Memory B cell (primary cell): ENCODE measurements at places on chromosomes 16 and 17.
A peak's percentile ranks its signal among the peaks of the same experiment; 100 is the strongest.

- H3K27me3 ChIP-seq = no peaks in the 10 kb centered on the region
- DNase-seq = no peak
- H3K36me3 ChIP-seq = peaks cover 3% of the 10 kb centered on the region
- no peak overlapping the region for H3K27ac ChIP-seq
- no peak overlapping the region for H3K4me3 ChIP-seq
Measured at GRCh38 chr17:63268827-63269226, 177.3 kb downstream of the CYB561 start.

DNA sequence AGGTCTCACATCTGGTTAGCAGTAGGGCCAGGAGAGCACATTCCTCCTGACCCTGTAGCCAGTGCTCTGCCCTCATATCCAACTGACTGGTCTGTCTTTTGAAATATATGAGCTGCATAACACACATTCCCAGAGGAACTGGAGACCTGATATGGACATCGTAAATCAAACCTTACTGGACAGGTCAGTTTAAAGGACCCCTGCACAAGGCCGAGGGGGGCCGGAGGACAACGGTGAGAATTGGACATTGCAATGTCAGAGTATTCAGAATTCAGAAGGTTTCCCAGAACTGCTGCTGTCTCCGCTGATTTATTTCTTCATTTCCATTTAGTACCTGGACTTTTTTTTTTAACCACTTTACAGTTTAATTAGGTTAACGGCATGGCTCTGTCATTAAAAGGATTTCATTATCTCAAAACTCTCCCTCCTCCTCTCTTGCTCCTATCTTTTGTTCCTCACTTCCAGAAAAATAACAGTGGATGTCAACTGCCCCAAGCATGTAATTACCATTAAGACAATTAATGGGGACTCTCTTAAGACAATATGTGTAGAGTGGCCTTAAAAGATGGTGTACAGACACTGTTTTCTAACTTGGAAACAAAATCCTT lies 4.9 kb downstream of the PMFBP1 start:
- peaks cover 5% of the 10 kb centered on the region for H3K27me3 ChIP-seq
- H3K36me3 ChIP-seq = peaks cover 5% of the 10 kb centered on the region
- peaks cover 4% of the 10 kb centered on the region for H3K4me1 ChIP-seq
- no peak for DNase-seq
- no peak overlapping the region for H3K4me3 ChIP-seq

DNA sequence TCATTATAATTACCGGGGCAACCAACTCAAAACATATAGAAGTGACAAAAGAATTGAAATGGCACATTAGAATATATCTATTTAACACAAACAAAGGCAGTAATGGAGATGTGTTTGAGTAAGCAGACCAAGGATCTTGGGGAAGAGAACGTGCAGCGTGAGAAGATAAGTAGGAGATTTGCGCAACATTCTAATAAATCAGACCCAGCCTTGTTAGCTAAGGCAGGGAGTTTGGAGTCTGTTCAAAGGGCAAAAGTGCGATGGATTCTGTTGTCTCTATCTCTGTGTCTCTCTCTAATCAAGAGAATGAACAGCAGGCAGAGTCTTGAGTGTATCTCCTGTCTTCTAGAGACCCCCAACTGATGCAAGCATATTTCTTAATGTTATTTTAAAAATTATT lies 55.0 kb upstream of the FA2H start:
- no peaks in the 10 kb centered on the region for H3K4me1 ChIP-seq
- H3K27ac ChIP-seq = no peak overlapping the region
- H3K4me3 ChIP-seq = no peak overlapping the region
- peaks cover 5% of the 10 kb centered on the region for H3K36me3 ChIP-seq
- DNase-seq = no peak
- peaks cover 10% of the 10 kb centered on the region for H3K27me3 ChIP-seq

GRCh38 chr16:14405611-14406537 lies 224.2 kb downstream of the PARN start:
- H3K36me3 ChIP-seq = no peaks in the 10 kb centered on the region
- DNase-seq = peak; percentile 40
- peak overlapping the region; percentile 75 for H3K27ac ChIP-seq
- H3K4me3 ChIP-seq = peak overlapping the region; percentile 62
- no peaks in the 10 kb centered on the region for H3K27me3 ChIP-seq
- H3K4me1 ChIP-seq = peaks cover 6% of the 10 kb centered on the region

GRCh38 chr17:79133214-79133613 lies 58.6 kb downstream of the ENGASE start:
- peaks cover 19% of the 10 kb centered on the region for H3K27me3 ChIP-seq
- DNase-seq = no peak
- H3K27ac ChIP-seq = no peak overlapping the region

DNA sequence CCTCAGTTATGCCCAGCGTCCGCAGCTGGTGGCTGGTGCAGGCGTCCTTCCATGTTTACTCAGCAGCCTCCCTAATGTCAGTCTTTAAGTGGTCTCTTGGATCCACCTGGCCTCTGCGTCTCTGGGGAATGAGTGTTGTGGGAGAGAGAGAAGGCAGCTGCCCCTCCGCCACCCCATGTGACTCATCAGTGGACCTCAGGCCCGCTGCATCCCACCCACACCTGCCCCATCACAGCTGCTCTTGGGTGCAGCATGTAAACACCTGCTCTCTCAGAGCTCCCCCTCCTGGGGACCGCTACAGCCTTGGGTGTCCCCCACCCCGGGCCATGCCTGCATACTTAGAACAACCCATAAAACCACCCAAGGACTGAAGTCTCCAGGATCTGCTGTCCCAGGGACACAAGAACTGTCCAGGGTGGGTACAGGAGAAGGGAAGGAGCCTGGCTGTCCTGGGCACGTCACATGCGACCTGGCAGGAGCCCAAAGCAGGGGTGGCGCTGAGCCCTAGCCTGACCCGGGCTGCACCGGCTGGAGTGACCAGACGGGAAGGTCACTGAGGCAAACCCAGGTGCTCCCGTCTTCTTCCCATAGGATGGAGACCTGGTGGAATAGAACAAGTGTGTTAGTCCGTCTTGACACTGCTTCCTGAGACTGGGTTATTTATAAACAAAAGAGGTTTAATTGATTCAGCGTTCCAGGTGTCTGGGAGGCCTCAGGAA lies 4.2 kb downstream of the C16orf90 start:
- no peaks in the 10 kb centered on the region for H3K4me1 ChIP-seq
- H3K4me3 ChIP-seq = no peak overlapping the region
- H3K27me3 ChIP-seq = no peaks in the 10 kb centered on the region
- DNase-seq = no peak
- peaks cover 3% of the 10 kb centered on the region for H3K36me3 ChIP-seq

DNA sequence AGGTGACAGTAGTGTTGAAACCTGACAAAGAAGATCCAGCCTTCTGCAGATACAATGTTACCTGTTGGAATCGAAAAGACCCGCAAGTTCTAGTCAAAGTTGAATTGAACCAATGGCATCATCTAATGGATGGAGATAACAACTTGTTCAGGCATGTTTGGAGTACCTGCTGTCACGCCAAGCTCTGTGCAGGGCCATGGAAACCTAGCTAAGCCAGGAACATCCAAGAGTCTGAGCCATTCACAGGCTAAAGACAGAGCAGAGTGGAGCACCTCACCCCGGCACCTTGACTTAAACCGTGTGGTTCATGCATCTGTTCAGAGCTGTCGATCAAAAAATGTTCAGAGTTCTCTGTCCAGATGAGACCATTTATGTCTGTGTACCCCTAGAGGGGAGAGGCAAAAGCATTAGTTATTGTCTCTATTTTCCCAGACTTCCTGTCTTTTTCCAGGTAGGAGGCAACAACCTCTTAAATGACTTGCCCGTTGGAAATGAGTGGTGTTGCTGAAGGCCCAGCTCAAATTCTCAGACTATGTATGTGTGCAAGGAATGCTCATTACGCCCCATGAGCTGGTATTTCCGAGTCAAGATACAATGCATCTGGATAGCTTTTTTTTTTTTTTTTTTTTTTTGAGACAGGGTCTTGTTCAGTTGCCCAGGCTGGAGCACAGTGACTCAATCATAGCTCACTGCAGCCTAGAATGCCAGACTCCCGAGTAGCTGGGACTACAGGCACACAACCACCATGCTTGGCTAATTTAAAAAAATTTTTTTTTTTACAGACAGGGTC lies 44.9 kb upstream of the XYLT1 start:
- H3K4me1 ChIP-seq = no peaks in the 10 kb centered on the region
- no peak overlapping the region for H3K27ac ChIP-seq
- H3K36me3 ChIP-seq = no peaks in the 10 kb centered on the region
- DNase-seq = no peak
- peaks cover 9% of the 10 kb centered on the region for H3K27me3 ChIP-seq
- H3K4me3 ChIP-seq = no peak overlapping the region

GRCh38 chr17:67532326-67532871 lies 155.3 kb downstream of the PITPNC1 start:
- peaks cover 4% of the 10 kb centered on the region for H3K4me1 ChIP-seq
- no peak for DNase-seq
- peaks cover 9% of the 10 kb centered on the region for H3K36me3 ChIP-seq
- H3K27me3 ChIP-seq = no peaks in the 10 kb centered on the region
- H3K4me3 ChIP-seq = no peak overlapping the region

- H3K4me3 ChIP-seq = peak overlapping the region; percentile 86
- no peak for DNase-seq
- peaks cover 18% of the 10 kb centered on the region for H3K4me1 ChIP-seq
- H3K27ac ChIP-seq = peak overlapping the region; percentile 78
- no peaks in the 10 kb centered on the region for H3K27me3 ChIP-seq
Measured at GRCh38 chr16:31460582-31461002, 1.3 kb downstream of the ARMC5 start.

GRCh38 chr16:17038415-17038814 lies 432.3 kb downstream of the XYLT1 start:
- no peak for DNase-seq
- no peak overlapping the region for H3K4me3 ChIP-seq
- H3K36me3 ChIP-seq = peaks cover 6% of the 10 kb centered on the region
- H3K27me3 ChIP-seq = no peaks in the 10 kb centered on the region

- H3K27ac ChIP-seq = no peak overlapping the region
- peak overlapping the region; percentile 71 for H3K4me3 ChIP-seq
- no peak for DNase-seq
- H3K27me3 ChIP-seq = peaks cover 32% of the 10 kb centered on the region
Measured at GRCh38 chr17:27793168-27793905, 7.0 kb downstream of the NOS2 start.

GRCh38 chr17:77613218-77613617 lies 345.3 kb upstream of the TNRC6C start:
- no peak for DNase-seq
- peaks cover 14% of the 10 kb centered on the region for H3K27me3 ChIP-seq
- no peak overlapping the region for H3K4me3 ChIP-seq
- H3K27ac ChIP-seq = no peak overlapping the region
- no peaks in the 10 kb centered on the region for H3K36me3 ChIP-seq

GRCh38 chr16:29107299-29107698 lies 122.4 kb downstream of the LAT start:
- H3K4me3 ChIP-seq = no peak overlapping the region
- no peaks in the 10 kb centered on the region for H3K27me3 ChIP-seq
- H3K36me3 ChIP-seq = peaks cover 15% of the 10 kb centered on the region
- no peak for DNase-seq
- H3K4me1 ChIP-seq = no peaks in the 10 kb centered on the region

DNA sequence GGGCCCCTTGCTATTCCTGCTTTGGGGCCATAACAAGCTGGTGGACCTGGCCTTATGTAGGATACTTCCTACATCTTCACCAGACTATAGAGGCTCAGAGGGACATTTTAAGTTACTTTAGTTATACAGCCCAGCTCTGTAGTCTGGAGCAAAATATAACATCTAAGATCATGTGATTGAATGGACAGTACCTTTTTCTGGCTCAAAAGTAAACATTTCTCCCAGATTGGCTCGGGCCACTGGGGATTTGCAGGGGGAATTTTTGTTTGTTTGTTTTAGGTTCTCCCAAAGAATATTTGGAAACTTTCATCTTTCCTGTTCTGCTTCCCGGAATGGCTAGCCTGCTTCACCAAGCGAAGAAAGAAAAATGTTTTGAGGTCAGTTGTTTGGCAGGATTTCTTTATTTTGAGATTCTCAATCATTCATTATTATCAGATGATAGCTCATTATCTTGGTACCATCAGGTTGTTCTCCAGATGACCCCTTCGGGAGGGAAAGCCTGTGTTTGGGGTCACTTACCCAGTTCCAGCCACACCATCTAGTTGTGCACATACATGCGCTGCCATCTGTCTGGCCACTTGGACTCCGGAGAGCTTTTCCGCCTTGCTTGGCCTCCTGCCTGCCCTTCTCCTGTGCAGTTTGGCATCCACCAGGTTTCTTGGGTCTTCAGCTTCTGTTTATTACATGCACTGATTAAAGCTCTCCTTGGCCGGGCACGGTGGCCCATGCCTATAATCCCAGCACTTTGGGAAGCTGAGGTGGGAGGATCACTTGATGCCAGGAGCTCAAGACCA lies 17.2 kb downstream of the IQCK start:
- H3K4me3 ChIP-seq = no peak overlapping the region
- no peak for DNase-seq
- H3K27ac ChIP-seq = no peak overlapping the region
- H3K27me3 ChIP-seq = no peaks in the 10 kb centered on the region
- H3K4me1 ChIP-seq = no peaks in the 10 kb centered on the region

- no peaks in the 10 kb centered on the region for H3K27me3 ChIP-seq
- H3K27ac ChIP-seq = no peak overlapping the region
- peaks cover 10% of the 10 kb centered on the region for H3K4me1 ChIP-seq
- no peak overlapping the region for H3K4me3 ChIP-seq
- DNase-seq = no peak
Measured at GRCh38 chr17:528253-528652, 175.6 kb upstream of the RPH3AL start.

DNA sequence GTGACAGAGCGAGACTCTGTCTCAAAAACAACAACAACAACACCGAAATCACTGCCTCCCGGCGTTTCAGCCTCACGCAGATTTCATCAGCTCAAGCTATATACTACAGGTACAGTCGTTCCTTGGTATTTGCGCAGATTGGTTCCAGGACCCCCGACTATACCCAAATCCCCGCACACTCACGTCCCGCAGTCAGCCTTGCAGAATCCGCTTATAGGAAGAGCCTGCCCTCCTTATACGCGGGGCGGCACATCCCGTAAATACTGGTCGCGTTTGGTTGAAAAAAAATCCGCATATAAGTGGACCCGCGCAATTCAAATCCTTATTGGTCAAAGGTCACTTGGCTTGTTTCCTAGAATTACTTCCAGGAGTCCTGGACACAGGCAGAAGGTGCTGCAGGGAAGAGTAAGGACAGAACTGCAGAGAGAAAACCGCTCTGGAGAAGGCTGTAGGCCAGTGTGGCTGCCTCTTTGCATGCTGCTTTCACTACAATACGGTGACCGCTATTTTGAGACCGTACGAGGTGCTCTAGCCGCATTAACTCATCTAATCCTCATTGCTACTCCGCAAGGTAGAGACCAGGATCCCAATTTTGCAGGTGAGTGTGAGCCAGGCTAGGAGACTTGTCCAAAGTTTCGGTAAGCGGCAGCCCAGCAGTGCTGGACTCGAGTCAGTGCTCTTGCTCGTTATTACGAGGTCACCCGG lies 718 bp downstream of the NDUFAB1 start:
- H3K36me3 ChIP-seq = peaks cover 14% of the 10 kb centered on the region
- DNase-seq = no peak
- no peak overlapping the region for H3K27ac ChIP-seq
- peak overlapping the region; percentile 84 for H3K4me3 ChIP-seq
- no peaks in the 10 kb centered on the region for H3K27me3 ChIP-seq
- peaks cover 18% of the 10 kb centered on the region for H3K4me1 ChIP-seq

GRCh38 chr17:77085926-77086432 lies 54.8 kb upstream of the SEC14L1 start:
- H3K4me3 ChIP-seq = no peak overlapping the region
- H3K36me3 ChIP-seq = peaks cover 9% of the 10 kb centered on the region
